Glomerular endothelial cell (primary cell): ENCODE measurements at places on chromosomes 12 and 14.
A peak's percentile ranks its signal among the peaks of the same experiment; 100 is the strongest.

- DNase-seq: no peak
Observed at GRCh38 chr12:82458101-82458500, 99.8 kb downstream of the METTL25 start.

DNA sequence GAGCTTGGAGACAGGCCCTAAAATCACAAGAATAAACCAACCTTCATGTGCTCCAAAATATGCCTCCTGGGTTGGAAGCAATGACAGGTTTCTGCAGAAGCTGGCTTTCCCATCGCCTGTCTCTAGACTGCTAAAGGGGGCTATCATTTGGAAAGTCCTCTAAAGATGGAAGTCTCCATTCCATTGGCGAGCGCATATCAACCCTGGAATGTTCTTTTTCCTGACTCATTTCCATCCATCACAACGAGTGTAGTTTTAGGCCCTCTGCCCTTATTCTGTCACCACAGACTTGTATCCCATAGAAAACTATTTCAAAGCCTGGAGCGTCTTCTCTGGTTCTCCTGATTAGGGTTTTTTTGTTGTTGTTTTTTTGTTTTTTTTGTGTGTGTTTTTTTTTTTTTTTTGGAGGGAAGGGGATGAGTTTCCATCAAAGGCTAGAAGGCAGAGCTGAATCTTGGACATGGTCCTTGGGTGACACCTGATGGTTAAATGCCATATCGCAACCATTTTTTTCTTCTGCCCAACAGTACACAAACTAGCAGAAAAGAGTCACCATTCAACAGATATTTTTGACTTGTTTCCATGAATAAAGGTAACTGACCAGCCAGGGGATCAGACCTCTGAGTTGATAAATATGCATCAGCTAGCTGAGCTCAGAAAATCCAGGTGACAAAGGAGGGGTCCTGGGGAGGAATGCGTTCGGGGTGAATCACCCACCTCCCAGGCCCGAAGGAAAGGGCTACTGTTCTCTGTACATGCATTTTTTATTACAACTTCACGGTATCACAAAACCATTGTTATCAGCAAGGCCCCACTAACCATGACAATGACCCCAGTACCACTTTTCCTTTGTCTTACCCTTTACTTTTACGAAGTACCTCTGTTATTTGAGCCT, 40.5 kb downstream of the KCNA5 start:
- DNase-seq: peak; percentile 25

DNA sequence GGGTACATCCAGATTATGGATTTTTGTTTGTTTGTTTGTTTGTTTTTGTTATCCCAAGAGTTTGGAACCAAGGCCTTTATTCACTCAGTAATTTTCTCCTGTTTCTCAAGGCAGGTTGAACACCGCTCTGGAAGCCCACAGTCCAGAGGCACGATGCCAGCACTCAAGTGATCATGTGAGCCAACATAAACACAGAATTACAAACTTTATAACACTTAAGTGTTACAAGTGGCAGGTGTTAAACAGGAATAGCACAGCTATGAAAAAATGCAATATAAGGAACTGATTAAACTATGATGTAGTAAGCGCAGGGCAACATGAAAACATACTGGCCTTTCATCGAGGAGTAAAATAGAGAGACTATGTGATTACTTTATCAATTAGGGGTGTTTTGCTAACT, 1885.8 kb upstream of the SEL1L start:
- no peak for DNase-seq

- DNase-seq: peak; percentile 9
Observed at GRCh38 chr12:20525064-20525610, 156.8 kb downstream of the PDE3A start.

DNA sequence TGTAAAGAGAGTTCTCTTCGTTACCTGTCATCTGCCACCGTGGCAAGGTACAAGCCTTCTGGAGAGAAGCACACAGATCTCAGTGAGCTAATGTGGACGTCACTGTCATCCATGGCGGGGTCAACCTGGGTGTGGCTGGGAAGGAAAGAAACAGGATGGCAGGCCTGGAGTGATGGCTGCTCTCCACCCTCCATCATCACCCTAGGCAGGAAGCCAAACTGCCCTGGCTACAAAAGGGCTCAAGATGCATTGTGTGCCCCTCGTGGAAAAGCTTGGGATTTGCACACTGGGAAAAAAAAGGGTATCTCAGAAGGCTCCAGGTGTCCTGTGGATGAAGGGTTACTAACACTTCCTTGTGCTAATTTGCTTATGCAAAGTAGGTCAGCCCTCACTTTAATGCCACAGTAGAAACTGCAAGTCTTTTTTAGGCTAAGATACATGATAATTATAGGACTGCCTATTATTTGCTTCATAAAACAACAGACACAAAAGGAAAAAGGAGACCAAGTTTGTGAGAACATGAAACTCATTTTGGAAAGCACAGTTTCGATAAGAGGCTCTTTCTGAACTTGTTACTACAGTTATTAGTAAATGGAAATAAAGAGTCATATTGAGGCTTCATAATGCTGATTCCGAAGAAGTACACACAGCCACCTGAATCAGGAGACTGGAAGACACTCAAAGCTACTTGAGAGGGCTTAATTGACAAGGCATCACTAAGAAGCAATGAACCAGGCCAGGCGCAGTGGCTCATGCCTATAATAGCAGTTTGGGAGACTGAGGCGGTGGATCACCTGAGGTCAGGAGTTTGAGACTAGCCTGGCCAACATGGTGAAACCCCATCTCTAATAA, 18.9 kb downstream of the RFC5 start:
- DNase-seq: no peak

DNA sequence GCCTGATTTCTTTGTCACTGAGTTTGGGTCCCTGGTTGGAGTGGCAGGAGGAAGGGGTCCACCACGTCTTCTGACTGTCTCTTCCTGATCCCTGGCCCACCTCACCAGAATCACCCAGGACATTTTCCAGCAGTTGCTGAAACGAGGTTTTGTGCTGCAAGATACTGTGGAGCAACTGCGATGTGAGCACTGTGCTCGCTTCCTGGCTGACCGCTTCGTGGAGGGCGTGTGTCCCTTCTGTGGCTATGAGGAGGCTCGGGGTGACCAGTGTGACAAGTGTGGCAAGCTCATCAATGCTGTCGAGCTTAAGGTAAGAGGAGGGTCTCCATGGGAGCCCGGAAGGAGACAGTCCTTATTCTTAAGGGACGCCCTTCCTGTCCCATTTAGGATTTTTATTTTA, 12.3 kb downstream of the MARS1 start:
- DNase-seq: no peak

- DNase-seq: no peak
Observed at GRCh38 chr12:44369998-44370397, 506.1 kb downstream of the NELL2 start.

- no peak for DNase-seq
Observed at GRCh38 chr14:61891170-61891569, 128.9 kb downstream of the SNAPC1 start.

- DNase-seq: no peak
Observed at GRCh38 chr14:71555654-71556559, 376.3 kb upstream of the RGS6 start.

- no peak for DNase-seq
Observed at GRCh38 chr14:68951035-68951797, 27.9 kb downstream of the ACTN1 start.

DNA sequence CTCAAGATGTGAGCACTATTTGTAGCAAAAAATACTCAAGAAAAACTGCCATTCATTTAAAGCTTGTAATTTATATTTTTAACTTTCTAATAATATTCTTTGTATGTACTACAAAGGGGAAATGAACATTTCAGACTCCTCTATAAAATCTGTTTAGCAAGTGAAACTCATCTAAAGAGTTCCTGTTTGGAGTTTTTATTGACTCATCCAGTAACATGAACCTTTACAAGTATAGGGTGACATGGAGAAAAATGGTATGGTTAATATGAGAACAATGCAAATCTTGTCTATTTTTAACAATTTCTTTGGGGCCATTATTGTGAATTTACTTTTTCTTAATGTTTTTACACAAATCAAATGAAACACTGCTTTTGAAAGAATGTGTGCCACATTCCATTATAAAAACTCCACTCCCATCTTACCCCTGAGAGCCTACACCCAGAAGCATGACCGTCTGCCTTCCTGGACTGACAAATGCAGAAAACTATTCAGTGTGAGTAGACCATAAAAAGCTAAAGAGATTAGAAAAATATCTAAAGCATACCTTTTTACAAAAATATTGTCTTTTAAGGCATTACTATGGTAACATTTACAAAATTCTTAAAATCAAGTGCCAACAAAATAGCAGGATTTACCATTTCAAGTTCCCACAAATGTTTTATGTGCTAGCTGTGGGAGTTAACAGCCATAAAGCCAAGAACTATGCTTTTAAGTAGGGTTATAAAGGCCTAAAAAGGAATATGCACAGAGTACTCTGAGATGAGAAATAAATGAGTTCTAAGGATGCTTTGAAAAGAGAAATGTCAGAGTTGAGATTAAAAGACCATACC, 144.0 kb downstream of the ADAMTS20 start:
- no peak for DNase-seq

DNA sequence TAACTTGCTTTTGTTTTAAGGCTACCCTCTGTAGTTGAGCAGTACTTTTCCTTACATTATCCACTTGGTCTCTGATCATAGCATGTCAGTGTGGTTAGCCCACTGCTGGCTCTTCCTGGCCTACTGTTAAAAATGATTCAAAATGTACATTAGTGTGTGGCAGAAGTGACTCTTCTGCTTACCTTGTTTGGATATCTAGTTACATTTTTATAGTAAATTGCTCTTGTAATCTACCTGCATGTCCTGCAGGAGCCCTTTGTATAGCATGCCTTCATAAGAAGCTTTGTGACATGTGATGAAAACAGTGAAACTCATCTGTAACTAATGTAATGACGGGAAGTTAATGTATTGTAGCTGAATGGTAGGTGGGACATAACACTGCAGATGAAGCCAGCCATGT, 8.1 kb downstream of the SPATS2 start:
- no peak for DNase-seq

- DNase-seq: no peak
Observed at GRCh38 chr12:103249607-103250006, 246.2 kb downstream of the C12orf42 start.

GRCh38 chr12:130984183-130985058, 30.7 kb downstream of the ADGRD1 start:
- no peak for DNase-seq

DNA sequence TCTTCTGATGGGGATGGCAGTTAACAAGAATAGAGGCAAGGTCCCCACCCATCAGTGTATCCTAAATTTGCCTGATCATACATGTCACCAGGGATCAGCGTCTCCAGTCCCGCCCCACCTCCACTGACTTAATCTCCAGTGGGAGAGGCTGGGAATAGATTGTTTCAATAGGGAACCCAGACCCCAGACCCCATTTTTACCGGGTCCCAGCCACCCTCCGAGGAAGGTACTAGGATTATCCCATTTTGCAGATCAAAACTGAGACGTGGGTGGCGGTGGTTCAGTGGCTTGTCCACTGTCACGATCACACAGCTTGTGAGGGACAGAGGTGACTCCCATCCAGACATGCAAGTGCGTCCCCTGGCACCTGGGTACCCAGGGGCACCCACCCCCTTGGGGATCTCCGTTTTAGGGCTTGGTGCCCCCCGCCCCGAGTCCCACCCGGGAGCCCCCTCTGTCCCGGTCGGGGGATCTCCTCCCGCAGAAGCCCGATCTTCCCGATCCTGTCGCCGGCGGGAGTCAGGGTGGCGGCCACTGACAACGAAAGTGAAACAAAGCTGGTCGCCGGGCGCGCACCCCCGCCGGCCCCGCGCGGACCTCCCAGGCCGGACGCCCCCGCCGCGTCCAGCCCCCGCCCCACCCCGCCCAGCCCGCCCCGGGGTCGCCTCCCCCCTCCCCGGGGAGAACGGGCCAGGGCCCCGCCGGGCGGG, 523 bp downstream of the WSB2 start:
- no peak for DNase-seq

GRCh38 chr12:129371268-129371667, 518.0 kb downstream of the GLT1D1 start:
- no peak for DNase-seq

GRCh38 chr12:6945613-6946012, 1.8 kb downstream of the C12orf57 start:
- DNase-seq: no peak

GRCh38 chr12:2177003-2177402, 124.2 kb downstream of the CACNA1C start:
- DNase-seq: no peak

- DNase-seq: no peak
Observed at GRCh38 chr12:123367511-123367910, 2.9 kb upstream of the SBNO1 start.

DNA sequence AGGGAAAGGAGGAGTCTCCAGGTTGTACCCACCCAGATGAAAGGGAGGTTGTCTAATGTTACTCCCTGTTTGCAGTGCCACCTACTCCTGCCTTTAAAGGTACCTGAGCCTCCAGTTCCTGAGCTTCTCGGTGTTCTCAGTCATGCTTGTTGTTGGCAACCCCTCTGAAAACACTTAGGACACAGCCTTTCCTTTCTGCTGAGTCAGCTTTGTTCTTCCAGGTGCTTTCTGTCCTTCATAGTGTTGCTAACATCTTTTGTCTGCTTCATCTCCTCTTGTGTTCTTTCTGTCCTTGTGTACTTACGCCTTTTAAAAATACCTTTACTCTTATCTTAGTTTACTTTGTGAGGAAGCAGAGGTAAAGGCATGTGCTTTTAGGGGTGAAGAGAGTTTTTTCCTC, 97.0 kb upstream of the NEDD1 start:
- no peak for DNase-seq

- peak; percentile 61 for DNase-seq
Observed at GRCh38 chr12:106919910-106920544, 35.7 kb upstream of the TMEM263 start.

DNA sequence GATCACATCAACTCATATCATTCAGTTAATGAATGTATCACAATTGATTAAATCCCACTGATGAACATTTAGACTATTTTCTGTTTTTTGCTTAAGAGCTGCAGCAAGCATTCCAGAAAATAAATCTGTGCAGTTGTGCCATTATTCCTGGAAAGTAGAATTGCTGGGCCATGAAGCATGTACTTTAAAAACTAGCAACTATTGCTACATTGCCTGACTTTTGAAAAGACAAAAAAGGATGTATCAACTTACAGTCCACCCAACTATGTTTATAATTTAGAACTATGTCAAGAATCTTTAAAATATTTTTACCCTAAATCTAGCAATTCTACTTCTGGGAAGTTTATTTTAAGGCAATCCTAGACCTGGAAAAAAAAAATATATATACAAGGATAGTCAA, 33.4 kb upstream of the ERGIC2 start:
- DNase-seq: no peak
